Vein endothelial cell (primary cell): ENCODE measurements at places on chromosomes 2 and 18. TPM values are rescaled to one million over a fixed set of nuclear protein-coding genes. Genes with fewer than 3 reads are reported as not detected.

Gene CIDEA
- 3.9 and 6.4 TPM in 2 replicates for total RNA-seq

Gene ZNF519
- total RNA-seq = 3.9 and 7.5 TPM in 2 replicates

Gene TGFA
- total RNA-seq = 4.2 and 5.3 TPM in 2 replicates

Gene SH2D6
- not detected in 2 replicates for total RNA-seq

Gene DSG1
- total RNA-seq = not detected in 2 replicates

Gene PRKAG3
- not detected in 2 replicates for total RNA-seq

Gene NAT8
- not detected in 2 replicates for total RNA-seq

Gene DYNAP
- total RNA-seq = not detected in 2 replicates

Gene OSBPL6
- 6.7 and 8.5 TPM in 2 replicates for total RNA-seq

Gene SMAD4
- 90.2 and 141 TPM in 2 replicates for total RNA-seq

Gene IL36B
- not detected in 2 replicates for total RNA-seq

Gene FN1
- 1,141 and 2,305 TPM in 2 replicates for total RNA-seq

Gene BMP10
- 0.33 TPM in 1 of 2 replicates, not detected in the other for total RNA-seq

Gene CDH19
- not detected in 2 replicates for total RNA-seq

Gene TSHZ1
- total RNA-seq = 12.1 and 14.3 TPM in 2 replicates

Gene SERPINB3
- not detected in 2 replicates for total RNA-seq

Gene G6PC2
- total RNA-seq = not detected in 2 replicates

Gene CYP1B1
- total RNA-seq = 1.3 and 1.6 TPM in 2 replicates

Gene RUFY4
- total RNA-seq = 0.29 TPM in 1 of 2 replicates, not detected in the other

Gene ICA1L
- 2.0 and 3.1 TPM in 2 replicates for total RNA-seq

Gene DSEL
- total RNA-seq = 25.1 and 26.8 TPM in 2 replicates

Gene GPR17
- total RNA-seq = not detected in 2 replicates

Gene GCG
- not detected in 2 replicates for total RNA-seq

Gene ALKAL2
- total RNA-seq = not detected in 2 replicates

Gene ANKRD30B
- total RNA-seq = not detected in 2 replicates

Gene SATB2
- 1.3 and 1.5 TPM in 2 replicates for total RNA-seq

Gene FAM228A
- total RNA-seq = 0.10 TPM in 1 of 2 replicates, not detected in the other

Gene CHST10
- total RNA-seq = 12.9 and 19.3 TPM in 2 replicates

Gene MDH1B
- 0.33 and 0.57 TPM in 2 replicates for total RNA-seq

Gene SERPINB12
- total RNA-seq = not detected in 2 replicates

Gene CAPN14
- 0.10 TPM in 1 of 2 replicates, not detected in the other for total RNA-seq

Gene TXNDC2
- total RNA-seq = 0.10 TPM in 1 of 2 replicates, not detected in the other

Gene CXCR4
- total RNA-seq = 98.6 and 311 TPM in 2 replicates

Gene CYP27C1
- not detected in 2 replicates for total RNA-seq

Gene DCDC2C
- not detected in 2 replicates for total RNA-seq
